Lower leg skin (tissue), 4 donors: ENCODE measurements at places on chromosomes 5 and 9.
A peak's percentile ranks its signal among the peaks of the same experiment; 100 is the strongest.

DNA sequence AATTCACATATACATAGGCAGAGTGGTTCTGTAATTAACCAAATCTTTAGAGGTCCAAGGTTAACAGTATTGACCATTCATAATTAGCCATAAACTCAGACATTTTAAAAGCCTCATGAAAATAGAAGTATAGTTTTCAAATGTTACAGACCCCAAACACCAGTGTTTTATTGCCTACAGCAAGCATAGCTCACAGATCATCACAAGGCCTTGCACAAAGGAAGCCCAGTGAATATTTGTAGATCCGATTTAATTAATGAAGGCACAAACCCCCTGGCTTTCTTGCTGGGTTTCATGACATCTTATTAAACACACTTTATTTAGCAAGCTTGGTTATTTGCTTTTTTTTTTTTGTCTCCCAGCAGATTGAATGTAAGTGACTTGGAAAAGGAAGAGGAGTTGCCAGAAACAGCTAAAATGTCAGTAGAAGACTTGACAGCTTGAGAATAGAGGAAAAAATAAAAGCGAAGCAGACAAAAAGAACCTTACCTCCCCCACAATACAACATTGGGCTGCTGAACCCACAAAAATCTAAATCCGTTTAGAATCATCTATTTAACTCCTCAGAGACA, 283.9 kb upstream of the TNC start:
- DNase-seq, result no peak

- no peak for DNase-seq
Observed at GRCh38 chr5:19047277-19047676, 940.7 kb downstream of the CDH18 start.

GRCh38 chr9:36276781-36277181, 18.5 kb upstream of the GNE start:
- DNase-seq, result no peak

- DNase-seq, result no peak
Observed at GRCh38 chr9:107309271-107309670, 26.2 kb downstream of the RAD23B start.

- no peak for DNase-seq
Observed at GRCh38 chr5:82334085-82334692, 56.0 kb upstream of the RPS23 start.

DNA sequence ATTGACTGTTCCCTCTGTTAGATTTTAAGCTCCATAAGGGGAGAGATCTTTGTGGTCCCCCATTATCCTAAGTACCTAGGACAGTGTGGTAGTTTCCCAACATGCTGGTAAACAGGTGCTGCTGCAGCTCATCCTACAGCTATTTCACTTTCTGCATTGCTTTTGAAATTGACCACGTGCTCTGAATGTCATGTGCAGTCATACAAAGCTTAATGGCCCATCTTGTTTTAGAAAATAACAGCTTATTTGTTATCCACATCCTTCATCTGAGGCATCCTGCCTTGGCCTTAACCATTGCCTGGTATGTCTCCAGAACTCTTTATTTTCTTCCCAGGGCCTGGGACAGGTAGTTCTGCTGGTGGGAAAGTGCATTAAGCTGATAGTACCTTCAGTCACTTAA, 14.7 kb downstream of the PIK3R1 start:
- DNase-seq, result no peak

- no peak for DNase-seq
Observed at GRCh38 chr5:85671223-85671970, 946.3 kb upstream of the COX7C start.

GRCh38 chr5:59328709-59329296, 564.7 kb downstream of the PDE4D start:
- DNase-seq, result no peak

- no peak for DNase-seq
Observed at GRCh38 chr5:66669086-66669861, 73.1 kb downstream of the MAST4 start.

- DNase-seq, result no peak
Observed at GRCh38 chr5:8093669-8094068, 224.7 kb downstream of the MTRR start.

GRCh38 chr5:3185488-3185887, 410.1 kb upstream of the IRX1 start:
- no peak for DNase-seq

GRCh38 chr5:38766151-38766550, 79.7 kb upstream of the OSMR start:
- no peak for DNase-seq

- no peak for DNase-seq
Observed at GRCh38 chr5:620152-620551, 8.0 kb downstream of the CEP72 start.

- DNase-seq, result no peak
Observed at GRCh38 chr9:93636172-93636661, 59.8 kb downstream of the PHF2 start.

DNA sequence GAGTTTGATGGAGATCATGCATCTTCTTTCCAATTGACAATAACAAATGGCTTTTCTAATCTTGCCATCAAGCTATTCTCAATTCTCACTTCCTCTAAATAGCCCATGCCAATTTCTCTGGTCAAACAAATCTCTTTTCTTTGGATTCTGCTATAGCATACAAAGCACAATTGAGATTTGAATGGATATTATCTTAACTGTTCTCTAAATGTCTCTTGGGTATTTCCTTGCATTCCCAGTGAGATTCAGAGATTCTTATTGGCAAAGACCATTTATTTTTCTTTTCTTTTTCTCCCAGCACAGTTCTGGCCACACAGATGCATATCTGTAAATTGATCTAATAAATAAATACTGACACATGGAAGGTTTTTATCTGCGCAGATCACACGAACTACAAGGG, at the start of gene OR1N2:
TSS of gene OR1N2 (plus strand) at position 301 of the 400 bp plus-strand sequence. CDS start 100 bp downstream, outside the sequence.
- no peak for DNase-seq

- DNase-seq, result no peak
Observed at GRCh38 chr5:115419846-115420585, 123.6 kb upstream of the CCDC112 start.

DNA sequence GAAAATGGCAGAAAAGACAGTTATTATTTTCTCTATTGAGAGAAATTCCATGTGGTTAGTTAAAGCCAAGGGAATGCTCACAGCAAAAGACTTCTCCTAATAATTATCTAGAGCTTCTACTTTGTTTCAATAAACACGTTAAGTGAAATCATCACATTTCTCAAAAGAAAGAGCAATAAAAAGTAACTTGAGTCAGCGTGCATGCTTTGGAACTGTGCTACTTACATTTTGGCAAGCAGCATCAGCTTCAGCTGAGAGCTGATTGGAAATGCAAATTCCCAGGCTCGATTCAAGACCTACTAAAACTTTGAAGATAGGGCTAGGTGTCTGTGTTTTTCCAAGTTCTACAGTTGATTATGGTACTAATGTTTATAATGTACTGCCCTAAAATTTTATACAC, 132.1 kb downstream of the CDH18 start:
- DNase-seq, result no peak

DNA sequence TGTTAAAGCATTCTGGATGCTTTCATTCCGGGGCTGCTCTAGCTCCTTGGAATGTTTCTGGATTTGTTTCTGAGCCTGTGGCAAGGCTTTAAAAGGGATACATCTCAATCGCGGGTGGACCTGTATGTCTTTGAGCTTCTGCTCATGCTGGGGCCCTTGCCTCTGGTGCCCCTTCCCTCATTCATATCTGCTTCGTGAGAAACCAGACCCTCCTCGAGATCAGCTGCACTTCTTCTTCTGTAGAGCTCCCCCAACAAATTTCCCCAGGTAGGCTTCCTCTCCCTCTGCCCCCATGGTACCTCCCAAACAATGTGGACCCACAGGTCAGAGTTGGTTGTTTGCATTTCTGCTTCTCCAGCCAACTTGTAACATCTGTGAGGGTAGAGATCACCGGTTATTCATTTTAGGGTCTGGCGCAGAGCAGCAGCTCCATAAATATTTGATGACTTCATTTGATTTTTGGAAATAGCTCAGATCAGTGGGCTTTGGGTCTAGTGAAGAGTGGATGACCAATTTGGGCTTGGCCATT, 6.6 kb downstream of the ZNF618 start:
- DNase-seq, result no peak

- no peak for DNase-seq
Observed at GRCh38 chr5:139273322-139273571, 20.3 kb upstream of the MATR3 start.

GRCh38 chr5:132209131-132209530, 18.5 kb downstream of the P4HA2 start:
- DNase-seq, result no peak

GRCh38 chr5:95727764-95728191, 3.4 kb upstream of the RHOBTB3 start:
- DNase-seq, result no peak

DNA sequence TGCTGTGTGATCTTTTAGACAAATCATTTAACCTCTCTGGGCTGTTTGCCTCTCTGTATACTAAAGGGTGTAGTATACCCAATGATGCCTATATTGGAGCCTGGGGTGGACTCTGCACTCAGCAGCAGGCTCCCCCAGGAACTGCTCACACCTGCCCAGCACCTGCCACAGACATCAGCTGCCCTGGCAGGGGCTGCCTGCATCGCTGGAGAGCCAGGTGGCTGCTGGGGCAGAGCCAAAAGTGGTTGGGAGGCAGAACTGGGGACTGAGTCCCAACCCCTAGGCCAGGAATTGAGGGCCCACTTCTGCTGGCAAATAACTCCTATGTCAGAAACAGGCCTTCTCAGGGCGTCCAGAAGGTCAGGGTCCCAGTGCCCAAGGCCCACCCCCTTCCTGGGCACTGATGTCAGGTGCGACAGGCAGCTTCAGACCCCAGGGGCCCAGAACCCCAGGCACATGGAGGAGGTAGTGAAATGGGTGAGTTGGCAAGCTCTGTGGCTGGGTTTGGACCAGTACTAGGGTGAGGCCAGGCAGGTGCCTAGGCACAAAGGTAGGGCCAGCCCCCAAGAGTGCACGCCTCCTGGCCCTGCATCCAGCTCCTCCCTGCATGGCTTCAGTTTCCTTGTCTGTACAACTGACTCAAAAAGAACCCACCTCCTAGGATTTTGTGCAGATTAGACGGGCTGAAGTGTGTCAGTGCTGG, 5.8 kb downstream of the UNC5A start:
- DNase-seq, result no peak

DNA sequence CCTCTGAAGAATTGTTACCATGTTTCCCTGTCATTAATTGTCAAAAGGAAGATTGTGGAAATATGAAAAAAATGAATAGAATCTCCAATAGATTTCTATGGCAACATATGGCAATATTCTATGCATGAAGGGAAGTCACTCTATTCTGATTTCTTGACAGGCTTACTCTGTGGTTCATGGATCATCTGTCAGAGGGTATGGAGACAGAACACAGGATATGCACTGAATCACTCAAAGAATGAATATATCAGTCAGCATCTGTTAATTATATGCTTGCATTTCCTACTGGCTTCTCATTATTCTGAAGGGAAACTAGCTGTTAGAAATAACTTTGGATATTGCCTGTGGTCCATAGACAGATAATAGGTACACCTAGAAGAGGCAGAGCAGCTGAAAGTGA, 918.9 kb downstream of the DTWD2 start:
- no peak for DNase-seq

- DNase-seq, result no peak
Observed at GRCh38 chr9:21761309-21761901, 41.0 kb upstream of the MTAP start.

DNA sequence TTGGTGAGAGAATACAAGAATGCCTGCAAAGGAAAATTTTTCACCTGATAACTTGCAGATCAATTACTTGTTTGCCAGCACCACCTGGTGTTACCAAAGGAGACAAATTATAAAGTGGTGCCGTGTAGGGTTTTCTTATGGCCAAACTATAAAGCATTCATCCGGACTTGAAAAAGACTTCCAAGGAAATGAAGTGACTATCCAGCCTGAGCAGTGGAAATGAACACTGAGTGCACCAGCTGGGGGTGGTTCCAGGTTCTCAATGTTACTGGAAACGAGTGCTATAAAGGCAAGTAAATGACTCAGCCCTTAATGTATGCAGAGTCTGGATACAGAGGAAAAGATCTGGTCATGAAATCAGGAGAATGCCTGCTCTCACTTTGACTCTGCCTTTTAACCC, 113.1 kb downstream of the DNAH5 start:
- DNase-seq, result no peak

- no peak for DNase-seq
Observed at GRCh38 chr5:149422366-149423048, 43.4 kb upstream of the IL17B start.

- no peak for DNase-seq
Observed at GRCh38 chr9:90822866-90823265, 21.2 kb downstream of the SYK start.

DNA sequence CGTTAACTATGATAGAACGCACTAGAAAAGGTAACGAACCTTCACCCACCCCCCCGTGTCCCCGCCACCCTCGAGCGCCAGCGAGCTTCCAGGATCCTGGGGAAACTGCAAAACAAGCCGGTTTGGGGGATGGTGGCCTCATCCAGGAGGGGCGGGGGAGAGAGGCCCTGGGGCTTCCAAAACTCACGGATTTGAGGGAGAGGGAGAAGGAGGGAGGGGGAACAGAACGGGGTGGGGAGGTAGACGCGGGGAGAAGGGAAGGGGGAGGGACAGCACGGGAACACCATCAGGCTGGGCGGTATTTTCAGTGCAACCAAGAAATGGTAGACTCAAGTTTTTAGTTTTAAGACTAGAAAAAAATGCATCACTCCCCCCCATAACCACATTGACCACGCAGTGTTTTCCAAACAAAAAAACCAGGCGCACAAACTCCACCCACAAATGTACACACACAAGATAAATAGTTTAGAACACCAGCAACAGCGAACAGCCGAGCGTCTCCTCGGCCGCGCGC, 1.4 kb downstream of the NRARP start:
- DNase-seq, result peak; percentile 14

- DNase-seq, result peak; percentile 87
Observed at GRCh38 chr9:127608104-127608966, 3.7 kb upstream of the STXBP1 start.
